GM04504 (cell line): ENCODE measurements at places on chromosomes 11 and 22.
A peak's percentile ranks its signal among the peaks of the same experiment; 100 is the strongest.

DNA sequence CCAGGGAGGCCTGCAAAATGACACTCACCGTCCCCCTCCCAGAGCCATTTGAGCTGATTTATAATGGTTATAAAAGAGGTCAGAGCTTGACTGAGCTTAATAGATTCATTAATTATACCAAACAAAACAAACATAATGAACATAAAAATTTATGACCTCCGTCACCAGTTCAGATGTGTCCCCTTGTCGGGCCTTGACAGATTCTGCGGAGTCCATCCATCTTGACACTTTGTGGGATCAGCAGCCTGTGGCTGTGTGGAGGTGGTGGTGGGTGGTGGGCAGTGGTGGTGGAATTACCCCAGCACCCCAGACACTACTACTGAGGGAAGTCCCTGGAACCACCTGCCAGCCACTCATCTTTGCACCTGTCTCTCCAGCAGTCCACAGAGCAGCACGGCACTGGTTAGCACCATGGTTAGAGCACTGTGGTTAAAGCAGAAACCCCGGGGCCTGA lies 83.5 kb downstream of the DSCAML1 start:
- DNase-seq = no peak

- DNase-seq = no peak
Observed at GRCh38 chr11:34208266-34209135, 103.1 kb downstream of the NAT10 start.

DNA sequence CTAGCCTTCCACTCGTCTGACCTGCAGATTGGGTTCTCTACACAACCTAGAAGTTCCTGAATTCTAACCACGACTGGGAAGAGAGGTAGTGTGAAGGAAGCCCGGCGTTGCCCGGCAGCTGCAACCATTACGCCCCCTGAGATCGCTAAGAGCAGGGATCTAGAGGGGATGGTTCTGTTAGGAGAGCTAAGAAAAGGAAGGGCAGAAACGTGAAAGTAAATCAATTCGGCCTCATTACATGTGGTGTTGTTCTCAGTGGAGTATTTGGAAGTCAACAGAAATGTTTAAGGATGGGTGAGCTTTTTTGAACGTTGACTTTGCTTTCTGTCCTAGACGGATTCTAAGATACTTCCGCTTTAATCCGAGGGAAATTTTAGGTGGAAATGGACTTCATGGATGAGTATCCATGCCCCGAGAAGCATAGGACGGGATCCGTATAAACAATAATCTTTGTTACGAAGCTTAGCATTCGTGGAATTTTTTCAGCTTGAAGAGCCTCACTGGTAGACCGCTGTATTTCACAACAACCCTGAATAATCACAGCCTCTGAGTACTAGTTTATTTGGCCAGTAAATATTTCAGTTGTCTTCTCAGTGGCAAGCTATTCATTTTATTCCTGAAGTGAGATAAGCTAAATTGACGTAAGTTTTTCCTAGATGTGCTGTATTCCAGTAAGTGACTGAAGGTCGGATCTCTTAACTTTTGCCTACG lies 629 bp downstream of the ATP5MG start:
- DNase-seq = peak; percentile 60

DNA sequence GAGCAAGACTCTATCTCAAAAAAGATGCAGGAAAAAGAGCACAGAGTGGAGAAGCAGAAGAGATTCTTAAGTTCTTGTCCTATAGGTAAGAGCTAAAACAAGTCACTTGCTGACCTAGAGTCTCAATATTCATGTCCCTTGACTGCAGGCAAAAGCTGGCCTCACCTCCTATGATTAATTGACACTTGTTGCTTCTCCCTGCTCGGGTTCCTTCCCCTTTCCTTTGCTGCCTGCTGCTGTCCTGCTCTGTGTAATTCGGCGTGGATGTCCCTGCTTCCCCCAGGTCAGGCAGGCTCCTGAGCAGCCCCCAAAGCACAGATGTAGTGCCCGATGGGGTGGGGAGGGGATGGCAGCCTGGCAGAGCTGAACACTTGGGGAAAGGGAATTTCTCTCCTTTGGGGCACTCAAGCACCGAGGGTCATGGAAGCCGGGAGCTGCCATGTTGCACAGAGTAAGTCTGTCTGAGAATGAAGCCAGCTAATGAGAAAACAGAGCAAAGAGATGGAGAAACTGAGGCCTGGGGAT lies 60.8 kb upstream of the NUP50 start:
- no peak for DNase-seq

DNA sequence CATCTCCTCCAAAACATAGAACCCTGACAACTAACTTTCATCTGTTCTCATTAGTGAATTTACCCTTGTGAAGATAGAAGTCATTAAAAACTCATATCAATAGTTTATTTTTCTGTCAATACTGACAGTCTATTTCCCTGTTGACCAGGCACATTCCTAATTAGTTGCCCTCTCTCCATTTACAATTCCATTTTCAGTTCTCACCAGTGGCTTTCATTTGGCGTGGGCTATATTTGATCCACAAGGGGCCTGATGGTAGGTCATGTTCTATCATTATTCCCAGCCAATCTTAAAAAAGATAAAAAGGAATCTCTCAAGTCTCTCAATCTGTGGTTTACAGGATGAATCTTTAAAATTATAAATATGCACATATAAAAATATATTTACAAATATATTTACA lies 3.9 kb upstream of the AKIP1 start:
- DNase-seq = no peak

DNA sequence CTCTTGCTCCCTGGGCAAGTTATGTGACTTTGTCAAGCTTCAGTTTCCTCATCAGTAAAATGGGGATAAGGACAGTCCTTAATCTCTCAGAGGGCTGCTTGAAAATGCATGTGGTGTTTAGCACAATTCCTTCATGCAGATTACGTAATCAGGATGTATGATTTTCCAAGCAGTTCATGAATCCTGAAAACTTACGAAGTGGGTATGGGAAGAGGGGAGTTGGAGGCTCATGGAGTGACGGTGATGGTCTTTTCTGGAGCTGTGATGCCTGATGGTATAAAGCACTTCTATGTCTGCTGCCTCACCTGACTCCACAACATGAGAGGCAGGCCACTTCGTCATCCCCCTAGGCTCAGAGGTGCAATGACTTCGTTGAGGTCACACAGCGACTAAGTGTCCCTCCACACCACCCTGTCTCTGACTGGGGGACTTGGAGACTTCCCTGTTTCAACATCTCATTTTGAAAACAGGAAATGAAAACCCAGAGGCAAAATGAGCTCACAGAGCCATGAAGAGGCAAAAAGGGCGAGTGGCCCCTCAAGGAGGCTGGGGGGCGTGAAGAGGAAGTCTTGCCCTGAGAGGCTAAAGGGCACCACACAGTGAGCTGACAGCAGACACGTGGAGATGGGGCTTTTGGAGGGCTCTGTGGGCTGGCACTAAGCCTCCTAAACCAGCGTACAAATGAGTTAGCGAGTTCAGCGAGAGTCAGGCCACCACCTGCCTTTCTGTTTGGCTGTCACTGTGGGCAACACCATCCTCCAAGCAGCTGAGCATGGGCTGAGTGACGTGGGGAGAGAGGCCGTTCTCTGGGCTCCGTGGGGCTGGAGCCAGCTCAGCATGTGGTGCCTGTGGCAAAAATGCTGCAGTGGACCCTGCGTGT lies 10.1 kb downstream of the MCM5 start:
- no peak for DNase-seq

DNA sequence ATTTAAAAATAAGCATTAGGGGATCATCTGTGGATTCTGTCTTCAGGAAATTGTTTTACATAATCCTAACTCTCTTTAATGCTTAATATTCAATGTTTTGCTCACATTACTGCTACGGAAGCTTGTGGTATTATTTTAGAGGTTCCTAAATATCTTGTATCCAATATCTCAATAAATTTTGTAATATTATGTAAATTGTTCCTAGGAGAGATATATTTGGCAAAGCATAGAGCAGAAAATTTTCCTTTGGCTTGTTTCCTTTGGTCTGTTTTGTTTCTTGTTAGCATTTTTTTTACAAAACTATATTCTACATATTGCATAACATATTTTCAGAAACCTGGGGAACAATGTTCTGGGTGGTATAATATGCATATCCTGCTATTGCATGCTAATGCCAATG lies 144.8 kb downstream of the GRIA4 start:
- DNase-seq = no peak

DNA sequence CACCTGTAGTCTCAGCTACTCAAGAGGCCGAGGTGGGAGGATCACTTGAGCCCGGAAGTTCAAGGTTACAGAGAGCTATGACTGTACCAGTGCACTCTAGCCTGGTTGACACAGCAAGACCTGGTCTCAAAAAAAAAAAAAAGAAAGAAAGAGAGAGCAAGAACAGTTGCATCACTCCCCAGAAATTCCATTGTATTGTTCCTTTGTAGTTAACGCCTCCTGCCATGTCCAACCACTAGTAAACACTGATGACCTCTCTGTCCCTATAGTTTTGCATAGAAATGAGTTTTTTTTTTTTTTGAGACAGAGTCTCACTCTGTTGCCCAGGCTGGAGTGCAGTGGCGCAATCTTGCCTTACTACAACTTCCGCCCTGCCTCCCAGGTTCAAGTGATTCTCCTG lies 10.8 kb downstream of the PATL1 start:
- DNase-seq = no peak

- no peak for DNase-seq
Observed at GRCh38 chr22:44473166-44473565, 24.9 kb downstream of the RTL6 start.

DNA sequence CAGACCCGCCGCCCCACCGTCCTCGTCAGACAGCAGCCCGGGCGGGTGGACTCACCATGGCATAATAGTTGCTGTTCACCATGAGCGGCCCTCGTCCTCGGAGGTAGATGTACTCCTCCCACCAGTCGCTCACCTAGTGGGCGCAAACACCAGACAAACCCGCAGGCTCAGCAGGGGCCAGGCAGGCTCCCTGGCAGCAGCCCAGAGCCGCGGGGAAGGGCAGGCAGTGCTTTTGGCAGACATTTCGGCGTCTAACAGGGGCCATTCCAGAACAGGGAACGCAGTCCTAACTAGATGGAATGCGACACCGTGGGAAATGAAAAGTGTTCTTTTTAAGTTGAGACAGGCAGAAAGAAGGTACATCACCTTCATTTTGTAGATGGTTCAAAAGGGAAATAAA lies 44.9 kb downstream of the CPT1A start:
- no peak for DNase-seq

DNA sequence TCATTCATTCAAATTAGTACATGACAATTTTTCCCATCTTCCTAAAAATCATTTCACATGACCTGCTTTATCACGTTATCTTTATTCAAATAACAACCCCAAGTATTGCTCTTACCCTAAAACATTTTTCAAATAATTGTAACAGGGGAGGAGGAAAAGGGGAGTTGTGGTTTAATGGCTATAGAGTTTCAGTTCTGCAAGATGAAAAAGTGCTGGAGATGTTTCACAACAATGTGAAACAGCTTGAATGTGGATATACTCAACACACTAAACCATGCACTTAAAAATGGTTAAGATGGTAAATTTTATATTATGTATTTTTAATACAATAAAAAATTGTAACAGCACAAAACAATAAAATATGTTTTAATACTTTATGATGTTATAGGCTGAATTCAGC lies 161.6 kb upstream of the GUCY1A2 start:
- DNase-seq = no peak

GRCh38 chr22:30969532-30970355 lies 679 bp downstream of the TUG1 start:
- peak; percentile 18 for DNase-seq

GRCh38 chr22:29701155-29701999 lies 18.4 kb upstream of the CABP7 start:
- DNase-seq = no peak

DNA sequence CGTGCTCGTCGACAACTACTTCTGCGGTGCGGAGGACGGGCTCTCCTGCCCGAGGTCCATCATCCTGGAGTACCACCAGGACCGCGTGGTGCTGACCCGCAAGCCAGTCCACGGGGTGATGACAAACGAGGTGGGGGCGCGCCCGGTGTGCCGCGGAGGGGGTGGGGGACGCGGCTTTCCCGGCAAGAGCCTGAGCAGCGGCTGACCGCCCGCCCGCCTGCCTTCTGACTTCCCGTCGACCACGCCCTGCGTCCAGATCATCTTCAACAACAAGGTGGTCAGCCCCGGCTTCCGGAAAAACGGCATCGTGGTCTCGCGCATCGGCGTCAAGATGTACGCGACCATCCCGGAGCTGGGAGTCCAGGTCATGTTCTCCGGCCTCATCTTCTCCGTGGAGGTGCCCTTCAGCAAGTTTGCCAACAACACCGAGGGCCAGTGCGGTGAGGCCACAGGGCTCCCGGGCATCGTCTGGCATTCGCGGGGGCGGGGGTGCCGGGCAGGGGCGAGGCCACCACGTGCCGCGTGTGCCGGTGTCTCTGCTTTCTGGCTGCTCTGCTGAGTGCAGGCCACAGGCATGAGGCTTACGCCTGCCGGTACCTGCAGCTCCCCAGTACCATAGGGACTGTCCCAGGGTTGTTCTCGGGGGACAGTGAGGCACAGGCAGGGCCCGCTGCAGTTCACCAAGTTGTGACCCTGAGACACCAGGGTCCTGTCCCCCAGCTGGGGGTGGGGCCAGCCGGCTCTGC lies 28.5 kb upstream of the MUC5B start:
- no peak for DNase-seq

GRCh38 chr22:43179146-43179910 lies 7.6 kb downstream of the TTLL12 start:
- DNase-seq = no peak

GRCh38 chr11:45771193-45771565 lies 33.8 kb upstream of the SLC35C1 start:
- peak; percentile 10 for DNase-seq

DNA sequence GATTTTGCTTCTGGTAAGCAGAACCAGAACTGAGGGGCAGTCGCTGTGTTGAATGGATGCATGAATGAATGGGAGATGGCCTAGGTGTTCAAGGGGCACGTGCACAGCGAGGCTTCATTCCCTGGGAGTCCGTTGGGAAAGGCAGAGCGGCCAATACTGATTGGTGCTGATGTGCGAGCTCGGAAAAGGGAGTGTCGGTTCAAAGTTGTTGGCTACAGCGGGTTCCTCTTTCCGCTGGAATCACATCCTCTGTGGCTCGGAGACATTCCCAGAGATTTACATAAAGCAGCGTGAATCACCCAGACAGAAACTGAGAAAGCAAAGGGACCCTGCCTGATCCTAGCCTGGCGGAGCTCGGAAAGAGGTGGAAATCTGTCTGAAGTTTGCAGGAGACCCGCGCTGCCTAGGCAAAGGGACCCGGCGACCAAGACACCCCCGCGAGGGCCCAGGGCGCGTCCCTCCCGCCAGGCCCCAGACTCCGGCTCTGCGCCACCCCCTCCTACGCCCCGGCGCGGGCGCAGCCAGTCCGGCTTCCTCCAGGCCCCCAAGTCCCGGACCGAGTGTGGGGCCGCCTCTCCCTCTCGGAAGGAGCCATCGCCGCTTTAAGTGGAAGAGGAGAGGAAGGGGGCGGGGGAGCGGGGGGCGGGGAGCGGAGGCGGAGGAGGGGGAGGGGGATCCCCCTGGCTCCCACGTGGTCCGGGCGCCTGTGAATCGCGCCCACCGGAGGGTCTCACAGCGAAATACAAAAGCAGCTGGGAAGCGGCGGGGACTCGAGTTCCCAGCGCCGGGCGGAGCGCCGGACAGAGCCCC lies at the start of gene FJX1:
Gene FJX1 (plus strand): TSS at position 774 of the 810 bp plus-strand sequence. CDS start 177 bp downstream, outside the sequence.
- peak; percentile 76 for DNase-seq

- no peak for DNase-seq
Observed at GRCh38 chr22:19056951-19057401, 65.2 kb downstream of the DGCR2 start.
